ENCODE measurements at places on chromosomes 12 and 14.

DNA sequence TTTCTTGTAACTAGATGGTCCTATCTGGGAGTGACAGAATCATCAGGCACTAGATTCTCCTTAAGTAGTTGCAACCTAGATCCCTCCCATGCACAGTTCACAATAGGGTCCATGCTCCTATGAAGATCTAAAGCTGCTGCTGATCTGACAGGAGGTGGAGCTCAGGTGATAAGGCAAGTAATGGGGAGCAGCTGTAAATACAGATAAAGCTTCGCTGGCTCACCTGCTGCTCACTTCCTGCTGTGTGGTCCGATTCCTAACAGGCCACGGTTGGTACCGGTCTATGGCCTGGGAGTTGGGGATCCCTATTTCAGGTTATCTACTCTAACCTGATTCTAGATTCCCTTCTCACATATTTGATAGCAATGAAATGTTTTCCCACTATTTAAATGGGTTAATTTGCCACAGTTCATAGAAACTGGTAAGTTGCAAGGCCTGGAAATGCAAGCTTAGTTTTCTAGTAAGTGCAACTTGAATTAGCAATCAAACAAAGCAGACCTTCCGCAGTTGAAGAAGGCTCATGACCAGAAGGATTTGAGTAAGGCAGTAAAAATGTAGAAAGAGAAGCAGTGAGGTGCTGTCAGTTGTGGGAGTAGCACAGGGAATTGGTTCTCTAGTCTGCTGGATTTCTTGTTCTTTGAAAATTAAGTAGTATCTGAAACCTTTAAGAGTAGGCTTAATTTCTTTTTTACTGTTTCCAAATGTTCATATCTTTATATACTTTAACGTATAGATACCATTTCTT, 332.3 kb downstream of the EGLN3 start:
- no peak for DNase-seq

DNA sequence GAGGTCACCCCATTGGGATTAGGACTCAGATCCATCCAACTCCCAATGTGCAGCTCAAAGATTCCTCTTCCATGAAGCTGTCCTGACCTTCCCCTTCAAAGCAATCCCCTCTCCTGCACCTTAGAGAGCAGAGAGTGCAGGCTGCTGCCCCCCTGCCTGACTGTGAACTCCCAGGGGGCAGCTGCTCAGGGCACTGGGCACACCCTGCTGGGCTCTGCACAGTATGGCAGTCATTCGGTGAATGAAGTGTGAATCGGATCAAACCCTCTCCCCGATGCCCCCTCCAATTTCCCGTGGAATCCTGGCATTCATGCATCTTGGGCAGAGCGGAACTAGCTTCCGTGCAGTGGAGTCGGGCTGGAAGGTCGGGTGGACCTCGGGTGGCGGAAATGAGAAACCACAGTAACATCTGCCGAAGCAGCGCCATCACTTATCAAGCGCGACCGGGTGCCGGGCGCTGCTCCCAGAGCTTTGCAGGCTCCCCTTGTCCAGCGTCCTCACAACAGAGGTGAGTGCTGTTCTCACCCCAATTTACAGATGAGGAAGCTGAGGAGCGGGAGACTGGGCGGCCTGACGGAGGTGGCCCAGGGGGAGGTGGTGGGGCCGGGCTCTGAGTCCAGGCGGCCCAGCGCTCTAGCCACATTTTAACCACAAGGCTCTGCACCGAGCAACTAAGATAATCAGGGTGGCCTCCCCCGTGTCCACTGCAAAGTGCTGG, 14.7 kb downstream of the GALNT9 start:
- DNase-seq: no peak

- no peak for DNase-seq
Observed at GRCh38 chr12:114361992-114362391, 44.0 kb downstream of the TBX5 start.

DNA sequence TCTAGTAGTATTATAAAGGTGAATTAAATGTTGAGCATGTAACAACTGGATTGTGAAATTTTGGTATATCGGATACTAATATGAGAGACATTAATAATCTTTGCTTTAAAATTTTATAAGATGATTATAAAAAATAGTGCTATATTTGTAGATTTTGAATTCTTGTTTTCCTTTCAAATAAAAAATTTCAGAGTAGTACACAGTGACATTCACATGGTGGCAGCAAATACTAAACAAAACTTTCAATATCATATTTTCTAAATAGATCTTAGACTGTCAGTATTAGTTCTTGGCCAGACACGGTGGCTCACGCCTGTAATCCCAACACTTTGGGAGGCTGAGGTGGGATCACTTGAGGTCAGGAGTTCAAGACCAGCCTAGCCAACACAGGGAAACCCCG, 166.0 kb downstream of the NAV3 start:
- DNase-seq: no peak
